Heart right ventricle (tissue), 16 donors: ENCODE measurements at places on chromosomes 2 and 18.
A peak's percentile ranks its signal among the peaks of the same experiment; 100 is the strongest.

DNA sequence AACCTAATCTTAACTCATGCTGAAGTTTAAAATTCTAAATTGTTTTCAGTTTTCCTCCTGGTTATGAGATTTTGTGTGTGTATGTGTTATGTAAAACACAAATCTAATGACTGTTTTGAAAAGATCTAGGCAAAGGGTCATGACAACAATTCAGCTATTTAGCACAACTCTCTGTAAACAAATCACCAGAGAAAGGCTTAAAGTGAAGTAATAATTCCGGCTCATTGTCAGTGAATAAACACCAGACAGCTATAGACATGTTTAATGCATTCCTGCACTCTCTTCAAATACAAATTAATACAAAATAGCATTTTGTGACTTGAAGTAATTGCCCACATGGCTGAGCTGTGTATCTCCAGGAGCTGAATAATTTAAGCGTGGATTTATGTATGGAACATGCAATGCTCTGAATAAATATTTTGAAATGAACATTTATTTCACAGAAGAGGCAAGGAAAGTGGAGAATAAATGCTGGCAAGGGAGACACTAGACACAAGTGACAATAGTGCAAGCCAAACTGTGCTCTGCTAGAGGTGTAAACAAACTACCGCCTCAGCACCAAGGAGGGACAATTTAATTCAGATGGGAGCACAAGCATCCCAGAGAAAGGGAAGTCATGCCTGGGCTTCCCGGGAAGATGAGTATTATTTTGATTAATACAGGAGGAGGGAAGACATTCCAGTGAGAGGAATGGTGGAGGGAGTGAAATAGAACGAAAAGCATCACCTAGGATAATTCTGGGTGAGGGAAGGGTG, 133.6 kb upstream of the XPO1 start:
- DNase-seq, result no peak

- DNase-seq, result no peak
These were observed 73.1 kb upstream of the RMDN2 start for GRCh38 chr2:37851828-37852584.

GRCh38 chr2:157986761-157987160, 110.6 kb upstream of the ACVR1 start:
- no peak for DNase-seq

DNA sequence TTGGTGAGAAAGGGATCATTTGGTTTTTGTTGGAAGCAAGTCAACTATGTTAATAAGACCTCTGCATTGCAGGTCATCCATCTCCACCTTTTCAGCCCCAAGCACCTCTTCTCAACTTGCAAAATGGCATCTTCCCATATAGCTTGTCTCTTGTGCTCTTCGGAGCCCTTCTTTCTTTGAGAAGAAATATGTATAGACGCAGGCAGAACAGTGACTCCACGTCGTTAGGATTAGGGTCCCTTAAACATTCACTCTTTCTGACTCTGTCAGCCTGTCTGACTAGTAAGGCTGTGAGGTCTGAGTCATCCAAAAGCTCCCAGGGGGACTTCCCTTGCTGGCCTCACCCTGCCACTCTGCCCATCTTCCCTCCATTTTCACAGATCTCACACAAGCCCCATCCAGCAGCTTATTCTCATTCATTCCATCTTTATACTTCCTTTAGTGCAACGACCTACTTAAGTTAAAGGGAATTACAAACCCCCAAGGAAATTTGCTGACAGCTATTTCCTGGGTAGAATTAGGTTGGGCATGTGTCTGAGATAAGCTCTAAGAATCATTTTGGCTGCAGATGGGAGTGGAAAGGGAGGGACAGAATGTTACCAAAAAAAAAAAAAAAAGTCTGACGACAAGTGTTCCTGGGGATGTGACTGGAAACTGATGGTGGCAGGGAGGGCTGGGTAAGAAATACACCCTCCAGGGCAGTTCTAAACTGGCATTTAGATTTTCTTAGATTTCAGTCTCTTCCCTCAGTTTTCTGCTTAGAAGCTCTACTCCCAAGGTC, 37.7 kb upstream of the MEX3C start:
- no peak for DNase-seq

GRCh38 chr2:113057117-113057516, 1.9 kb upstream of the IL36RN start:
- DNase-seq, result no peak

DNA sequence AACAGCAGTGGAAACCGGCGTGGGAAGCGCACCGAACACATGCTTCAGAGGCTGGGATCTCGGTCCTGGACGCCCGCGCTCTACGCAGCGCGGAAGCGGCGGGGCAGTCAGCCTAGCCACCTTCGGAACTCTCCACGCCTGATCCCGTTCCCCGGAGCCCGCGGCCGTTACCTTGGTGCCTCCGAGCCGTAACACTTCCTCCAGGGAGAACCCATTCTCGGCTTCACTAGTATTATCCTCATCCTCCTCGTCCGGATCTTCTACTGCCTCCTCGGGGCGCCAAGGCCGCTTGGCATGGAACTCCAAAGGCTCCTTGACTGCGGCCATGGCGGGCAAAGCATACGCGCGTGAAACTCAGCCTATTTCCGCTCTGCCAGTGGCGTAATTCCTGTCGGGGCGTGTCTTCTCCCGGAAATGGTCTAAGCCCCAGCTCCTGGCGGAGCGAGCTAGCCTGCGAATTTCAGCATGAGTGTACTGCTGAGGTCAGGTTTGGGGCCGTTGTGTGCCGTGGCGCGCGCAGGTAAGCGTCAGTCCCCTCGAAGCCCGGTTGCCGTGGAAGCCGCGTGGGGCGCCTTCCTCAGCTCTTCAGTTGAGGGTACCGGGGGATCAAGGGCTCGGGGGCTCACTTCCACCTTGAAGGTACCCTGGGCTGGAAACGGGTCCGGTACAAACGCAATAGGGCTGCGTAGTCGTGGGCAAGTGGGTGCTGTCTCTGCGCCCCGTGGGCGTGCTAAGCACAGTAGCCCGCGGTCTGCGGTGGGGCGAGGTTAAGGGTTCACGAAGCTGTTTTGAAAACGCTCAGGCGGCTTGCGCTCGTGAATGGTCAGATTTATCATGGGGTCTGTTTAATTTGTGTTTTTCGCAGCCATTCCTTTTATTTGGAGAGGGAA, at the start of the genes CEBPZ and NDUFAF7:
Gene CEBPZ, minus strand, starts transcription at position 356 of the 890 bp plus-strand sequence. Its CDS starts 29 bp downstream, at position 327.
Gene NDUFAF7, plus strand, starts transcription at position 418 of the 890 bp plus-strand sequence. Its CDS starts 48 bp downstream, at position 466.
- DNase-seq, result peak; percentile 86

DNA sequence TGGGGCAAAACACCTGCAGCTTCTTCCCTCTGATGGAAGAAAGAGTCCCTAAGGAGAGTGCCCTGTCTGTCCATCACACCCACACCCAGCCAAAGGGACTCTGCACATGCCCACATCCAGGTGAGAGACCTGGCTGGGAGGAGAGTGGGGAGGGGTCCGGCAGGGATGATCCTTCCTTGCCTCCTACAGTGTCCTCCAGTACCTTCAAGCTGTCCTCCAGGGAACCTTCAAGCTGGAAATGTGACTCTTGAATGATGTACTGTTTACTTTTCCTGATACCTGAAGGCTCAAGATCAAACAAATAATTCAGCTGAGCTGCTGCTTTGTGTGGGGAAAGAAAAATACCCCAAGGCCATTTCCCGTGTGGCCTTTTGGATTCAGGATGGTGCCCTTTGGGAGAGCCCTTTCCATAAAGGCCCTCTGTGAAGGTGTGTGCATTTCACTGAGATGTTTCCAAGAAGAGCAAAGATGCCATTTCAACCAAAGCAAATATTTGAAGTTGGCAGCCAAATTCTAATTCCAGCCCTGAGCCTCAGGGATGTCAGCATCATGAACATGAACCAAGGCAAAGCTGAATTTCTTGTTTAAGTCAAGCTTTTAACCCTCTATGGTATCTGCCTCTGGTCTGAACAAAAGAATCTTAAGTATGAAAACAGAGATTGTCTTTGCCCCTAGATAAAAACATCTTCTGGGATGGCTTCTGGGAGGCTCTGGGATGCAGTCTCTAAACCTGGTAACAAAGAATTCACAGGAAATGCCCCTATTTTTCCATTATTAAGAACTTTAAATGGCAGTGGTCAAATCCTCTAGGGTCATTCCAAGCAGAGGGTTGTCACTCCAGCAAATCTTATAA, 11.1 kb downstream of the EVA1A start:
- DNase-seq, result no peak

GRCh38 chr2:7031547-7032245, 114.5 kb downstream of the RNF144A start:
- no peak for DNase-seq

DNA sequence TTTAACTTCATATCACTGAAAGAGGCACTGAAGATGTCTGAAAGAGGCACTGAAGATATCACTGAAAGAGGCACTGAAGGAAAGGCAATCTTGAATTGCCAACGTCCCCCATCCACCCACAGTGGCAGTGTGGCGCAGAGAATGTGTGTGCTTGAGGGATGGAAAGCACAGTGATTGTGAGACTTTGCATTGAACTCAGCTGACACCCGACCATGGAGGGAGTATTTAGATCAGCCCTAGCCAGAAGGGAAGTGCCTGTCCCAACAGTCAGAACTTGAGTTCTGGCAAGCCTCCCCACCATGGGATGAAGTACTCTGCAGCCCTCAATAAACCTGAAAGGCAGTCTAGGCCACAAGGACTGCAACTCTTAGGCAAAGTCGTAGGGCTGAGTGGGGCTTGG, 33.8 kb downstream of the MAP4K3 start:
- no peak for DNase-seq
